ENCODE measurements at places on chromosomes 7 and 10. TPM values are rescaled to one million over a fixed set of nuclear protein-coding genes. Genes with fewer than 3 reads are reported as not detected.

The SSC4D gene
- total RNA-seq: 0.77 TPM

The PDCD4 gene
- 29.3 TPM for total RNA-seq

The LIPN gene
- not detected for total RNA-seq

The ZKSCAN5 gene
- 24.6 TPM for total RNA-seq

The HABP2 gene
- total RNA-seq: not detected

The OPN4 gene
- total RNA-seq: not detected

The PON1 gene
- total RNA-seq: 0.16 TPM

The CLCN1 gene
- total RNA-seq: not detected

The OR2A42 gene
- total RNA-seq: not detected

The MXI1 gene
- 52.9 TPM for total RNA-seq

The PRKCQ gene
- total RNA-seq: not detected

The AQP1 gene
- 0.03 TPM for total RNA-seq

The CD36 gene
- 35.2 TPM for total RNA-seq

The TWIST1 gene
- 22.0 TPM for total RNA-seq

The GSTO2 gene
- 1.2 TPM for total RNA-seq

The SPACDR gene
- not detected for total RNA-seq

The NUTM2E gene
- total RNA-seq: 0.03 TPM

The BMI1 gene
- 65.0 TPM for total RNA-seq

The C10orf53 gene
- not detected for total RNA-seq

The RBM33 gene
- total RNA-seq: 25.8 TPM

The CAPZA2 gene
- total RNA-seq: 252 TPM

The FBXL13 gene
- total RNA-seq: 3.4 TPM

The NKX1-2 gene
- total RNA-seq: 4.9 TPM

The EPHA1 gene
- not detected for total RNA-seq

The C7orf25 gene
- total RNA-seq: 9.0 TPM

The CYP26C1 gene
- total RNA-seq: not detected

The SLC16A12 gene
- total RNA-seq: not detected

The TRPV6 gene
- 0.11 TPM for total RNA-seq

The AGAP9 gene
- total RNA-seq: 1.4 TPM

The OGDH gene
- 35.3 TPM for total RNA-seq

The FAM131B gene
- not detected for total RNA-seq

The MARCHF5 gene
- 6.7 TPM for total RNA-seq

The ANXA8L1 gene
- total RNA-seq: not detected

The SPDYE11 gene
- total RNA-seq: not detected

The DLX6 gene
- 1.5 TPM for total RNA-seq

The RGS10 gene
- total RNA-seq: 33.1 TPM

The PRPS1L1 gene
- not detected for total RNA-seq

The C10orf105 gene
- not detected for total RNA-seq

Measured in SK-MEL-5 (cell line).